Umbilical cord (tissue), 2 donors: ENCODE measurements at places on chromosomes 7 and 10.

- DNase-seq: peak; percentile 3
These were observed 347.8 kb downstream of the ETV1 start for GRCh38 chr7:13641714-13642113.

DNA sequence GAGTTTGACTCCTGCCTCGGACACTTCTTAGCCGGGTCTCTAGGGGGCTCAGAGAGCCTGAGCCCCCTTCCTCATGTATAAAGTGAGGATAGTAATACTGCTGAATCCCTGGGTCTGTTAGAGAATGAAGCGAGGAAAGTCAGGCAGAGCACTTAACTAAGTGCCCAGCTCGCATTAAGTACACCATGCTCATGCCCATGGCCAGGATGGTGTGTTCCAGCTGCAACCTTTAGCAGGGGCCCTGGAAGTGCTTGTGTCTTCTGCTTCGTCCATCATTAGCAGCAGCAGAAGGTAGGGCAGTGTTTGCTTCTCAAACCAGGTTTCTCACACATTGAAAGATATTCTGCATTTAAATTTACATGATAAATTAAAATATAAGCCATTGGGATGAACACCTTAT lies 27.3 kb upstream of the WDFY4 start:
- DNase-seq: no peak

DNA sequence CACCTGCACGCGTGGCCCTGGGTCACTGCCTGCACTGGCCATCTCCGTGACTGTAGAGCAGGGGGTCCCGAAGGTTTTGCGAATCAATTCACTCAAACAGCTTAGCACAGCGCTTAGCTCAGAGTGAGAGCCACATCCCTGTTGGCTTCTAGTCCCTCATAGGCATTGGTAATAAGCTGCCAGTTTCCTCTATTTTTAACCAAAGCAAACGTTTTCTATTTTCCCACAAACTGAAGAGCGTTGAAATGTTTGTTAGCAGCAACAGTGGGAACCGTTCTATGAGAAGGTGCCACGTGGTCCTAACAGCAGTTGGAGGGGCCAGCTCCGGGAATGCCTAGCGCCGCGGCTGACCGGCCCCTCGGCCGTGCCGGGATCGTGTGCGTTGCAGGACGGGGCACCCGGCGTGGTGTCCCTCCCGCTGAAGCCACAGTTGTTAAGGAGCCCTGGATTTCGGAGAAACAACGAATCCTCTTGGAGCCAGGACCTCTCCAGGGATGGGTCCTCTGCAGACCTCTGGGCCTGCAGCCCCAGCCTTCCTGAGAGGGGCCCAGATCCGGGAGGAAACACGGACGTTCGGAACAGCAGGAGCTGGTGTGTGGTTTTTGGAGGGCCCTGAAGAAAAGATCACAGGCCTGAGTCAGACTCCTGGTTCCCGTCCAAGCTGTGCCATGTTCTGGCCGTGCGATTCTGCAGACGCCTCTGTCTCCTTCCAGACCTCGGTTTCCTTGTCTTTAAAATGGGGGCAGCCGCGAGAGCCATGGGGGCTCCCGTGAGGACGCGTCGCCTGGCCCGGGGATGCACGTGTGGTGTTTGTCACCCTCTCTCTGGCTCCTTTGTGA lies 40.3 kb downstream of the FAM20C start:
- peak; percentile 84 for DNase-seq

DNA sequence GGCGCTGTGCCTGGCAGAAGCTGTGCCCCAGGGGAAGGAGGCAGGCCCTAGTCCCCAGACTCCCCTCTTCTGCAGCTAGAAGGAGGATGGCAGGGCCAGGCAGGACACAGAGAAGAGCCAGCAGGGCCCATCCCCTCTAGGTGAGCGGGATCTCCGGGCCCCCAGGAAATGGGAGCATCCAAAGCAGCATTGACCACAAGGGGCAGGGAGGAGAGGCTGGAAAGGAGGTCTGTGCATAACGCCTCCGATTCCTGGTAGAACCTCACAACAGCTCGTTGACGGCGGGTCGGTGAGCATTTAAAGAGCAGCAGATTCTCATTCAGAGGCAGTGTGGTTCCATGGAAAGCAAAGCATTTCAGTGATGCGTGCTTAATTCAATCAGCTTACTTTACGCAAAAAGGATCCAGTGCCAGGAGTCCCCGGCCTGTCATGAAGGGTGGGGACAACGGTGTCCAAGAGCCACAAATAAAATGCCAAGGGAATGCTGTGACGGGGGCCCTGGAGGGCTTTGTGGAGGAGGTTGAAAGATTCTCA lies 41.0 kb downstream of the CLRN3 start:
- DNase-seq: no peak

DNA sequence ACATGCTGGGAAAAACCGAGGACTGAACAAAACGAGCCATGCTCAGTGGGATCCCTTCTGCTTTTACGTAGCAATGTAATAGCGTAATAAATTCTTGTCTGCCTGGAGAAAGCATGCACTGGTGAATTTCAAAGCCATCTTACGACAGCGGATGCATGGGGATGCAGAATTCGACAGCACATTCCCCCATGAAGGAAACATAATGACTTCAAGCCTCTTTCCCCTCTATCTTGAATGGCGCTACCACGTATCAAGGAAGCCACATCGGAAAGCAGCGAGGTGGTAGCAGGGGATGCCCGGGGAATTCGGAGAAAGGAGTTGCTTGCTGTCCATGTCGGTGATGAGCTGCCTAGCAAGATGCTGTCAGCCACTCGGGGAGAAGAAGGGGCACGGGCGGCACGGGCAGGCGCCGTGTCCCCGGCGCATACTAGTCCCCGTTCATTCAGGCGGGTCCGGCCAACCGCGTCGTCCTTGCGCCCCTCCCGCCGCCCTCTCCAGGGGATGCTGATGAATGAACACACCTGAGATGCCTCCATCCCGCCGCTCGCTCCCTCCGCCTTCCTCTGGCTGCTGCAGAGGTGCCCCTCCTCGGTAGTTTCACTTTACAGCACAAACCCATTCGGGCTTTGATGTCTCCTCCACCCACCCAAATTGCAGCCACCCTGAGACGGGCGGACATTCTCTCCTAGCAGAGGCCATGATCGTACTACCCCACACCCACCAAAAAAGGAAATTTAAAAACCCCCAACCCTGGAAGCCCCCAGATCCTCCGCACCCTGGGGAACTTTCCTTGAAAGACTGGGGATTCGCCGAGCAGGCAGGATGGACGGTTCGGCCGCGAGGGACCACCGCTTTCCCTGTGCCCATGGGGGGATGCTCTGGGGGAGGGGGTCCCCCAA lies 644 bp downstream of the SORBS1 start:
- DNase-seq: peak; percentile 54

GRCh38 chr10:129097776-129098330 lies 369.2 kb upstream of the MGMT start:
- DNase-seq: no peak

DNA sequence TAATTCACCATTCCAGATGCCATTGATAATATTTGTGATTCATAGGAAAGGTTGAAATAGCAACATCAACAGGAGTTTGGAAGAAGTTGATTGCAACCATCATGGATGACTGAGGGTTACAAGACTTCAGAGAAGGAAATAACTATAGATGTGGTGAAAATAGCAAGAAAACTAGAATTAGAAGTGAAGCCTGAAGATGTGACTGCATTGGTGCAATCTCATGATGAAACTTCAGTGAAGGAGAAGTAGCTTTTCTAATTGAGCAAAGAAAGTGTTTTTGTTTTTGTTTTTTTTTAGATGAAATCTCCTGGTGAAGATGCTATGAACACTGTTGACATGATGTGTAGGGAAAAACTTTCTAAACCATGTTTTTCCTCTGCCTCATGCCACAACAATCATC lies 18.7 kb upstream of the CD36 start:
- DNase-seq: no peak

DNA sequence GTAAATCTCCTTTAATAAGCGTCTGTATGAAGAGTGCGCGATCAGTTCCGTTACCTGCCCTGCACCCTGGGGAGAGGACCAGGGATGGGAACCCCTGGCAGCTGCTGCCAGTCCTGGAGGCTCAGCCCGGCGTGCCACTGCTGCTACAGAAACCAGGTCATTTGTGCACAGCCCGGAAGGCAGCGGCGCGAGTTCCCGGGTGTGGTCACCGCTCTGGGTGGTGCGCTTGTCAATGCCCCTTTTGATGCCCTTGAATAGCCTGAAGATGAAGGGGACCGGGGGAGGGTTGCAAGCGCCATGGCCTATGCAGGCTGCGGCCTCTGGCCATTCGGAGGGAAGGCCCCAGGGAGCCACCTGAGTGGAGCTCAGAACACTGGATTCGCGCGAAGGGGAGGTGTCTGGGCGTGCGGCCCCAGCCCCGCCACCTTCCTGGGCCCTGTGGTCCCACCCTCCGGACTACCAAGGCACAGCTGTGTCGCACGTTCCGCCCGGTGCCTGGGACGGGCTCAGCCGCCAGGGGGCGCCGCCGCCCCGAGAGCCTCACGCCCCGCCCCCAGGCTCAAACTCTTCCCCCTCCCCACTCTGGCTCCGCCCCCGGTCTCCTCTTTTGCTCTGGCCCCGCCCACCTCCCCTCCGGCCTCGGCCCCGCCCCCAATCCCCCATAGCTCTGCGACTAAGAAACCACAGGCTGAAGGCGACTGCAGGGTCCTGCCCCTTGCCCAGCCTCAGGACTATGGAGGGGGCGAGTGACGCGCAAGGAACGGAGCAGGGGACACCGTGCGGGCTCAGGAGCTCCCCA lies 16.5 kb downstream of the AP5Z1 start:
- DNase-seq: peak; percentile 34
